ENCODE measurements at places on chromosomes 16 and 17.

DNA sequence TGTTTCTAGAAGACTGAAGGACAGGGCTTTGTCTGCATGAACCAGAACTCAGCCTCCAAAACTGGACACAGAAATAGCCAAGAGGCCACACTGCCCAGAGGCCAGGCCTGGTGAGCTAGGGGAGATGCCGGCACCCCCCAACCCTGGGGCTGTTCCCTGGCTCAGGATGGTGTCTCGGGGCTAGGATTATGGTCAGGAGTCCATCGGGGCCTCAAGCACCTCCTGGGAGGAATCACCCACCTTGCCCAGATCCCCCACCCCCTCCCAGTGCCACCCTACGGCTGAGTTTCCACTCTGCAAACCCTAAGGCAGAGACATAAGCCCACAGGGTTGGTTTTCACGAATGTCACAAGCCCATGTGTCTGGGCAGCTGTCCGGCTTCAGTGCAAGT, 37.2 kb downstream of the SLC7A5 start:
- DNase-seq: no peak

GRCh38 chr16:31404353-31405064, 11.4 kb downstream of the ITGAD start:
- DNase-seq: peak; percentile 55

DNA sequence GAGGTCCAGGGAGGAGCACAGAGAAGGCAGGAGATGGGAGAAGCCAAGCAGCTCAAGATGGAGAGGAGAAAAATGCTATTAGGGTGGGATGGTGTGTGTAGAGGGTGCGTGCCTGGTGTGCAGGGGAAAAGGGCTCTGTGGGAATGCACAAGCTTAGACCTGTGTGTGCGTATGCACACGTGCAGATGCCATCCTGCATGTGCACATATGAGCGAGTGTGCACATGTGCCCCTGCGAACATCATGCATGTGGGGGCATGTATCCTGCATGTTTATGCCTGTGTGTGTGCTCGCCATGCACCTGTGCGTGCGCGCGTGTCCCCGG, 438 bp upstream of the KCNJ12 start:
- no peak for DNase-seq

DNA sequence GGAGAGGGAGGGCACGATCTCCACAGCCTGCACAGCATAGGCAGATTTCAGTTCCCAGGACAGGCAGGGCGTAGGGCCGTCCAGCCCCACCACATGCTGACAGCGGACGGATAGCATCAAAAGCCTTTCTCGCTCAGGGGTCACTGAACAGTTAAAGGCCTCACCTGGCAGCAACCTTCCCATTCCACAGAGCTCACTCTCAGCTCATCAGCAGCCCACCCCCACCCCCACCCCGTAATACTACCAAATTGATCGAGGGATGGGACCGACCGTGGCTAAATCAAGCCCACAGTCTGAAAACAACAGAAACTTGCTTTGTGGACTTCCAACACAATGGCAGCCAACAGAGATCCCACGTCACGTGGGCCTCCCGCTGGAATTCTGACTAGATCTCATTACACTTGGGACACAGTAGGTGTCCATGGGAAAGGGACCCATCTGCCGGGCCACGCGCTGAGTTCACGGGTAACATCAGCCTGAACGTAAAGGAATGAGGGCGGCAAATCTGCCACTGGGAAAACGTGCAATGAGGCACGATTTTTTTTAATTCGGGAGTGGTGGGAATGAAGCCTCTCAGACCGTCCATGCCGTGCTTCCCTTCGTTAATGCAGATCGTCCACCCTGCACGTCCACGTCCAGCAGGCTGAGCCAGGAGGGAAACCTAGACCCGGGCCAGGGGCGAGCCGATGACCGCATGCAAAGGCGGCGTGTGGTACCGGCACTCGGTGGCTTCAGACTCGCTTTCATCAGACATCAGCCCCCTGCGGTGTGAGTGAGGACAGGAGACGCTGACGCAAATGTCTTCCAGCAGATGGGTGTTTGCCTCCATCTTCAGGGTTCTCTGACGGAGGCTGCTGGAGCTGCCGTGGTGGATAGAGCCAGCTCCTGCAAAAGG, 92.1 kb downstream of the TBC1D16 start:
- DNase-seq: no peak

DNA sequence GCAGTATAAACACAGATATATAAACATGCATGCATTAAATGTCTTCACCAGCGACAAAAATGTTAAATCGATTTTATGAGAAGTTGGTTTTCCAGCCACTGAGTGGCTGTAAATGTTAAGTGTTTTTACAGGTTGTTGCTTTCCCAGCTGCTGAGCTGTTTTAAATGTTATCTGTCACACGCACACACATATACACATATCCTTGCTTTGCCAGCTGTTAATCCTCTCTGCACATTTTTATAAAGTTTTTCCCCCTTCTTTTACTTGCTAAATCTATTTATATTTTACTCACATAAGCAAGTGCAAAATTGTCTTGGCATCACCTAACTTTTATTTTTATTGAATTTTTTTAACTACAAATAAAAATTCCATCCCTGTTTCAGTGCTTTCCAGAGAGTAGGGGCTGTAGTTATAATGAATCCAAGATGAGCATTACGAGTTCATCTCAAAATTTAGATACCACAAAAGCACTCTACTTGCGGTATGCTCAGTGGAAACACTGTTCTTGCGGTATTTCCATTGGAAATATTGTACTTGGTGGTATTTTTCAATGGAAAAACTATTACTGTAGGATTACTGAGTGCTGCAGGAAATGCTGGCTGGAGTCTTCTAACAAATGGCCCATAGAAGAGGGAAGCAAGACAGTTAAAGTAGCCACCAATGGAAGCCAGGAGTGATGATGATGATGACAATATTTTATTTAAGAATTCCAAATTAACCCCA, 124.9 kb upstream of the KCNJ16 start:
- no peak for DNase-seq

DNA sequence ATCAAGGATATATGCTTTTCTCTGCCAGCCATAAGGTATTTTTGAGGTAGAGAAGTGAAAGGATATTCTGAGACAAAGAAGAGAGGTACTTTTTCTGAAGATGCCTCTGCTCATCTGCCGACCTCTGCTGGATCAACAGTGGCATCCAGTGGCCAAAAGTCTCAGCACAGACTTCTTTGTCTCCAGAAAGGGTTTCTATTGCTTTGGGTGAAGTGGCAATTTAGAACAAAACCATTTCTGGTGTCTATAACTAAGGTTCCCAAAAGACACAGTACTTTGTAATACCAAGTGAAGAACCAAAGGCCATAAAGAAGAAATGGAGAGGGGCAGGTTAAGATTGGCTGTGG, 155.2 kb upstream of the C17orf78 start:
- peak; percentile 21 for DNase-seq

GRCh38 chr17:33987162-33987561, 267.9 kb upstream of the CCL2 start:
- no peak for DNase-seq

DNA sequence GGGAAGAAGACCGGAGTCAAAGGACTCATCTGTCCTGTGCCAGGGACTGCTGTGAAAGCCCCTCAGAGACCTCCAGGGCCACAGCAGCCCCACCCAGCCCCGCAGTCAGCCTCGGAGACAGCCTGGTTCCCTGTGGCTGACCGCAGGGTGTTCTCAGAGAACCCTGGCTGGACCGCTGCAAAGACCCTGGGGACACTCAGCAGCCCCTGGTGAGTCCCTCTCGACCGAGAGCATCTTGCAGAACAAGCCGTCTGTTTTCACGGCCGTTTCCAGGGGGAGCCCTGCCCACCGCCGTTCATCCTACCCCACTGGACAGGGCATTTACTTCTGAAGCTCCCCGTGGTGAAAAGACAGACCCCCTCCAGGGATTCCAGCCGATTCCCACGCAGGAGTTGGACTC, 10.3 kb downstream of the UBALD1 start:
- DNase-seq: no peak

GRCh38 chr16:3454093-3454492, 10.6 kb downstream of the NAA60 start:
- no peak for DNase-seq

- DNase-seq: no peak
Measured at GRCh38 chr16:83733301-83733700, 74.5 kb upstream of the HSBP1 start.

- peak; percentile 90 for DNase-seq
Measured at GRCh38 chr17:30600060-30600829, 123.0 kb downstream of the GOSR1 start.

DNA sequence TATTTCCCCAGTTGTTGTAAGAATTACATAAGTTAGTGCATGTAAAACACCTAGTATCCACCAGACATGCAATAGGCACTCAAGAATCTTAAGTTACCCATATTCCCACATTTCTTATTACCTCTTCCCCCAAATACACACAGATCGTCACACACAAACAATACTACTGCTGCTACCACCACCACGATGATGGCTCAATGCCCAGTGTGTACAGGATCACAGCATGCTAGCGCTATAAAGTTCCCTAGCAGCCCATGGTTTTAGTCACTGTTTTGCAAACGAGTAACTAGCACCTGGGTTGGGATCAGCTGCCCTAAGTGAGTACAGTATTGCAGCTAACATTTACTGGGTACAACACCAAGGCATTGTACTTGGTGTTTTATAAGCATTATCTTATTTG, 411.7 kb downstream of the UTP18 start:
- no peak for DNase-seq

DNA sequence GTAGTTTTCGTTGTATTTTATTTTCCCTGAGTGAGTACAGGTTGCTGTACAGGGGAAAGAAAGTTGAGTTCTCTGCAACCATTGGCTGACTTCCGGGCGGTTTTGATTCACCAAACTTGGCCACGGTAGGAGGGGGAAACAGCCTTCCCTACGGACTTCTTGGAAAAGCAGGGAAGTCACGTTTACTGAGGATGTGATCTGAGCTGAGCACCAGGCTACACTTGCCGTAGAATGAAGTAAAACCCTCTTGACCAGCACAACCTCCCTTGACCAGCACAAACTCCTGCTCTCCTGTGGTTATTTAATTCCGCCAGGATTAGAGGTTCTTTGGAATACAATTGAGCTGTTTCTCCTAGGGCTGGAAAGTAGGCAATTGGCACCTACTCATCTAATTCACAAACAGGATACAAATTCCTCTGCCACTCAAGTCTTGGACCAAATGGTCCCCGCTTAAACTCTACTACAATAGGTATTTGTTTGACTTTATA, 242.0 kb upstream of the RBFOX1 start:
- DNase-seq: no peak

GRCh38 chr17:40498281-40499084, 2.9 kb downstream of the TNS4 start:
- DNase-seq: no peak

DNA sequence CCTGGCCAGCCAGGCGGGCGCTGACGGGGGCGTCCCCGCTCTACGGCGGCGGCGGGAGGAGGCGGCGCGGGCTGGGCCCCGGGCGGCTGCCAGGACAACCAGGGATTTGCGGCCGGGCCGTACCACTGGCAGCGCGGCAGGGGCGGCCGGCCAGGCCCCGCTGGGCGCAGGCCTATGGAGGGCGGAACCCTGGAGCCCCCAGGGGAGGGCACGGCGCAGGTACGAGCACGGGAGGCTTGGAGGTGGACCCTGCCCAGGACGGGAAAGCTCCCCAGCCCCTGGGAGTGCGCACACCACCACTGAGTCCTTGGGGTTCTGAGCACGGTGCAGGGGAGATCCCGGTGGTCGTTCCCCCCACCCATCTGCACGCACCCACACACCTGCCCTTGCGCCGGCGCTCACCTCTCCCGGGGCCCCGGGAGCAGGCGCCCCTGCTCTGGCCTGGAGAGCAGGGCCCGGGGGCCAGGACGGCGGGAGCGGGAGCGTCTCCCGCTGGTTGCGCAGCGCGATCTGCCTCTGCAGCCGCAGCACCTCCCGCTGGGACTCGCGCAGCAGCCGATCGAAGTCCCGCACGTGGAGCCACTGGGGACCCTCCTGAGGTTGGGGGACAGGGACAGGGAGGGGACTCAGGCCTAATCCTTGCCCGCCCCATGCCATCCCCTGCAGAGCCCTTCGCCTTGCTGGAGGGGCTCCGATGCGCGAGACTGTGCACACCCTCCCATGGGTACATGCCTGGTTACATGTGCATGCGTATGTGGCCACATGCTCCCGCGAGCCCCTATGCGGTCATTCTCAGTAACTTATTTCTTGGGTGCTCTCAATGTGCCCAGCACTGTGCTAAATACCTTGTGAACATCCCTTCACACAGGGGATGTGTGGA, 3.9 kb downstream of the TSPOAP1 start:
- DNase-seq: no peak

- no peak for DNase-seq
Measured at GRCh38 chr16:89243664-89244063, 26.2 kb downstream of the ZNF778 start.

- DNase-seq: no peak
Measured at GRCh38 chr16:27383556-27384243, 18.3 kb upstream of the IL21R start.

DNA sequence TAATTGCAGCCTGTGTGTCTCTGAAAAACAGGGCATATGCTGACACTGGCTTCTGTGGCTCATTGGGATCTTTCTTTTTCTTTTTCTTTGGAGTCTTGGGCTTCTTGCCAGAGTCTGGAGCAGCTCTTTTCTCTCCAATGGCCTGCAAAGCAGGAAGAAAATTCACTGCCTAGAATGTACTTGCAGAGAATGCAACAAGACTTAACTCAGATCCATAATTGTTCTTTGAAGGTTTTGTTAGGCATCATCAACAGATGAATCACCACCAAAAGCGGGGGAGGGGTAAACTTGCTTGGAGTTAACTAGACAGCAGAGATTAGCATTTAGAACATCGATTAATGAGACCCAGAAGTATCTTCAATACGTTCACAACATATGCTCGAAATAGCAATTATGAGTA, 100.9 kb downstream of the TOX3 start:
- no peak for DNase-seq

GRCh38 chr17:58684003-58684402, 7.8 kb downstream of the TEX14 start:
- DNase-seq: no peak

DNA sequence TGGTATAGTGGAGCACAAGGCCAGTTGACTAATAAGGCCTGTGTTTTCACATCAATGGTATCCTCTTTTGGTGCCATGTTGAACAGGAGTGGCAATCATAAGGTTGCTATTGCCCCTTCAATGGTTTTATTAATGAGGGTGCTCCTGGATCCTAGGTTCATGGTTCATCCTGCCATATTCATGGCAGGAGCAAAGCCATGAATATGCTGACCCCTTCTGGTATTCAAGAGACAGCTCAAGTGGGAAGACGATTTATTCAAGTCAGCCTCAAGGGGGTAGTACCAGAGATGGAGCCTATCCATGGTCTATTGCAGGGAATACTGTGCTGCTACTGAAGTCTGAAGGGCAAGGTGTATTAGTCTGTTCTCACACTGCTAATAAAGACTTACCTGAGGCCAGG, 2.6 kb downstream of the ABCA9 start:
- DNase-seq: no peak

- no peak for DNase-seq
Measured at GRCh38 chr17:976312-976711, 3.3 kb downstream of the NXN start.
